ENCODE measurements at places on chromosomes 13 and 19. TPM values are rescaled to one million over a fixed set of nuclear protein-coding genes. Genes with fewer than 3 reads are reported as not detected.

CGB5 gene
- not detected for total RNA-seq

TBXA2R gene
- 0.64 TPM for total RNA-seq

FBN3 gene
- total RNA-seq, result 31.0 TPM

BRME1 gene
- 6.7 TPM for total RNA-seq

PVR gene
- total RNA-seq, result 30.5 TPM

DNA sequence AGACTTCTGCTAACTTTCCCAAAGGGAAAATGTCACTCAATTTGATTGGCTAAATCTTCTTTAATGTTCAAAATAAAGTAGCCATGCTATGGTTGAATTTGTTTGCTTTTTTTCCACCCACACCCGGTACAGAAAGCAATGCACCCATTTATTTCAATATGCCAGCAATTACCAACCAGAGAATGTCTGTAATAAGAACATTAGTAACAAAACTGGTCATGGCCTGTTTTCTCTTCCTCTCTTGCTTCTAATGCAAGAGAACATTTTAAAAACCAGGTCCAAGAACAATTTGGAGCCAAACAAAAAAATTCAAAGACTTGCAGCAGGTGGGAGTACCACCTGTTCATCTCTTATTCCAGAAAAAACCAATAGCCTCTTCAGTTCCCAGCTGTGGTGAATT lies 1108.8 kb upstream of the PCDH20 start:
- H3K4me1 ChIP-seq, result no peaks in the 10 kb centered on the region
- H3K27ac ChIP-seq, result peak overlapping the region; percentile 49
- no peak overlapping the region for H3K4me3 ChIP-seq
- no peaks in the 10 kb centered on the region for H3K27me3 ChIP-seq
- DNase-seq, result no peak
- 0 out of 3 replicates have a peak, but pooled peaks cover 1% of the 10 kb centered on the region for H3K36me3 ChIP-seq

DNA sequence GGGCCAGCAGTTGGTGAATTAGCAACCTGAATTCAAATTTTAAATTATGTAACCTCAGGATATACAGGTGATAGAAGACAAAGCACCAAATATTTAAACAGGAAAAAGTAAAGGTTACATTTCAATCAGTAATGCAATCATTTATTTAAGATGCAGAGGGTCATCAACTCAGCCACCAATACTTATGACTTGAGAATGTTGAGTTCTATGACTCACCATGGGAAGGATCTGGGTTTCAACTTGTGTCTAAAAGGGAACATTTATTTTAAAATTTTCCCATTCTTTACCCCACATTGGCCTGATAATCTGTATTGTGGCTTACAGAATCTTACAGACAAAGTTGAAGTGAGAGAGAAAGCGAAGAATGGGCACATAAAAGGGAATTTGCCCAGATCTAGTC lies 418.0 kb downstream of the NDFIP2 start:
- no peak for DNase-seq
- no peaks in the 10 kb centered on the region for H3K27me3 ChIP-seq
- no peak overlapping the region for H3K27ac ChIP-seq

DNA sequence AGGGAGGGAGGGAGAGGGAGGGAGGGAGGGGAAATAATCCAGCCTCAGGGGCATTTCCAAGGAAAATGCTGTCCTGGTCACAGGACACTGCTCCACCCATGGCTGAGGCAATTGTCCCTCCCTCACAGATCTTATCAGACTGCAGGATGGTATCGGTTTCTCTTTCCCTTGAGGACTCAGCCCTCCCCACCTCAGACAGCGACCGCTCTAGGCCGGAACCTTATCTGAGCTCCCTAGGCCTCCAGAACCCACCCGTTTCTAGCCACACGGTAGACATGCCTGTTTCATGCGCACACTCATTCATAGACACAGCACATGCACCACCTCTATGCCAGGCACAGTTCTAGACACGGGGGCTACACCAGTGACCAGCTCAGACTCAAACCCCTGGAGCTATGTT lies 10.0 kb upstream of the IZUMO2 start:
- H3K27me3 ChIP-seq, result no peaks in the 10 kb centered on the region
- no peaks in the 10 kb centered on the region for H3K36me3 ChIP-seq
- no peak for DNase-seq
- no peaks in the 10 kb centered on the region for H3K4me1 ChIP-seq

DNA sequence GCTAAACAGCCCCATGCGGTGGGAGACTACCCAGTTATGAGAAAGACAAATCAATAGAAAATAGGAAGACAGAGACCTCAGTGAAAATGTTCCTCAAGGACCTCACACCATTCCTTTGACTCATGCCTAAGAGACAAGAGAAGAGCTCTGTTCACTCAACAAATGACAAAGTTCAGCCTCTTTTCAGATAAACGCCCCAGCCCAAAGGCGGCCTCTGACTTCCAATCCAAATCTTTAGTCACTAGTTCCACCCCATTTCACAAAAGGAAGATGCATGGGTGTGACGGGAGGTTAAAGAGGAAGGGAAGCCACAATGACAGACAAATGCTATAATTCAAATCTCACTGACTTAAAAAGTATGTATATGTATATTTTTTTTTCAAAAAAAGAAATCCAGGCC lies 8.1 kb downstream of the CARS2 start:
- H3K27me3 ChIP-seq, result no peaks in the 10 kb centered on the region
- DNase-seq, result no peak
- no peak overlapping the region for H3K4me3 ChIP-seq
- H3K4me1 ChIP-seq, result no peaks in the 10 kb centered on the region

GRCh38 chr13:111131611-111132010 lies 16.5 kb downstream of the ARHGEF7 start:
- no peaks in the 10 kb centered on the region for H3K27me3 ChIP-seq
- H3K27ac ChIP-seq, result no peak overlapping the region
- no peaks in the 10 kb centered on the region for H3K36me3 ChIP-seq
- H3K4me1 ChIP-seq, result no peaks in the 10 kb centered on the region
- no peak for DNase-seq

DNA sequence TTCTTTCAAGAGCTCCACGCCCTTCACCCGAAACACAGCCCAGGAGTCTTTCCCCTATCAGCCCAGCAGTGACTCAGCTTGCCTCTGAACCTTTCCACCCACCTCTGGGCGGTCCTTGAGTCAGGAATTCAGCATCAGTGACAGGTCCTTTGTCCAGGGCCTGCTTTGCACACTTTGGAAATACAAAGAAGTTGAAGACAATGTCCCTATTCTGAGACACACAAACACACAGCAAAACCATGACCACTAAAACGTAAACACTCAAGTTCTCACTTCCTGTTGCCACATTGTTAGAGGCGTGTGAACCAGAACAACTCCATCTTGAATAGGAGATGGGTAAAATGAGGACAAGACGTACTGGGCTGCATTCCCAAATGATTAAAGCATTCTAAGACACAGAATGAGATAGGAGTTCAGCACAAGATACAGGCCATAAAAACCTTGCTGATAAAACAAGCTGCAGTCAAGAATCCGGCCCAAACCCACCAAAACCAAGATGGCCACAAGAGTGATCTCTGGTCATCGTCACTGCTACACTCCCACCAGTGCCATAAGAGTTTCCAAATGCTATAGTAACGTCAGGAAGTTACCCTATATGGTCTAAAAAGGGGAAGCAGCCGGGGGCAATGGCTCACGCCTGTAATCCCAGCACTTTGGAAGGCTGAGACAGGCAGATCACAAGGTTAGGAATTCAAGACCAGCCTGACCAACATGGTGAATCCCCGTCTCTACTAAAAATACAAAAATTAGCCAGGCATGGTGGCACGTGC lies 49.2 kb upstream of the ATP12A start:
- H3K4me1 ChIP-seq, result peaks cover 4% of the 10 kb centered on the region
- no peak overlapping the region for H3K4me3 ChIP-seq
- no peaks in the 10 kb centered on the region for H3K27me3 ChIP-seq
- DNase-seq, result no peak

DNA sequence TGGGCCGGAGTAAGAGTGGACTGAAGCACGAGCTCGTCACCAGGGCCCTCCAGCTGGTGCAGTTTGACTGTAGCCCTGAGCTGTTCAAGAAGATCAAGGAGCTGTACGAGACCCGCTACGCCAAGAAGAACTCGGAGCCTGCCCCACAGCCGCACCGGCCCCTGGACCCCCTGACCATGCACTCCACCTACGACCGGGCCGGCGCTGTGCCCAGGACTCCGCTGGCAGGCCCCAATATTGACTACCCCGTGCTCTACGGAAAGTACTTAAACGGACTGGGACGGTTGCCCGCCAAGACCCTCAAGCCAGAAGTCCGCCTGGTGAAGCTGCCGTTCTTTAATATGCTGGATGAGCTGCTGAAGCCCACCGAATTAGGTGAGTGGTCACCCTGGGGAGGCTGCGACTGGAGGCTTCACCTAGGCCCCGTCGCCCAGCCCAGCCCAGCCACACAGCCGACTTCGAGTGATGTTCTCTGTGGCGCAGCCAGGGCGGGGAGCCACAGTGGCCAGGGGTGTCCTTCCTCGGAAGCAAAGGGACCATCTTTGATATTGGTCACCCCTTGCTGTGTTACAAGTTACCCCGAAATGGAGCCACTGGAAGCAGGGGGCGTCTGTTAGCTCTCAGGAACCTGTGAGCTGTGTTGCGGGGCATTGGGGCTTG lies 5.6 kb downstream of the PIAS4 start:
- no peak overlapping the region for H3K27ac ChIP-seq
- H3K4me1 ChIP-seq, result no peaks in the 10 kb centered on the region
- no peak for DNase-seq
- no peaks in the 10 kb centered on the region for H3K27me3 ChIP-seq
- H3K36me3 ChIP-seq, result peaks cover 6% of the 10 kb centered on the region

- DNase-seq, result peak; percentile 84
- peaks cover 5% of the 10 kb centered on the region for H3K36me3 ChIP-seq
- no peak overlapping the region for H3K27ac ChIP-seq
- peak overlapping the region; percentile 88 for H3K4me3 ChIP-seq
Observed at GRCh38 chr19:4971424-4971793, 2.5 kb downstream of the KDM4B start.

DNA sequence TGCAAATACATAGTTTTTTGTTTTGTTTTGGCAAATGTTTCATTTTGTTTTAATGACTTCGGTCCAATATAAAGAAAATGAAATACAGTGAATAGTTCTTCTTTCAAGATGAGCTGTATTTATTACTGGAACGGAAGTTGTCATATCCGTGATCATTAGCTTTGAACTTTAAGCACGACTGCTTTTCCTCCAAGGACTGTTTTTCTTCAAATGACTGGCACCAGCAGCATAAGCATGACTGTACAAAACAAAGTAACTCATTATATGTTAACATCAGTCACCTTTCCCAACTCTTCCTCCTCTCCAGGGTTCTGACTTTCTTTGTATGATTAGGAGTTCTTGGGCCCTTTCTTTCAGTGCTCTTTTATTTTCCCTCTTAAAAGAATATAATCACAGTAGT lies 20.5 kb downstream of the EDNRB start:
- peaks cover 8% of the 10 kb centered on the region for H3K36me3 ChIP-seq
- H3K4me3 ChIP-seq, result no peak overlapping the region
- H3K27me3 ChIP-seq, result no peaks in the 10 kb centered on the region
- H3K4me1 ChIP-seq, result no peaks in the 10 kb centered on the region
- H3K27ac ChIP-seq, result no peak overlapping the region

- no peaks in the 10 kb centered on the region for H3K27me3 ChIP-seq
- H3K4me1 ChIP-seq, result no peaks in the 10 kb centered on the region
- H3K27ac ChIP-seq, result no peak overlapping the region
Observed at GRCh38 chr13:60047918-60048317, 115.8 kb downstream of the DIAPH3 start.

GRCh38 chr13:32033744-32034143 lies 2.2 kb downstream of the FRY start:
- H3K4me3 ChIP-seq, result no peak overlapping the region
- H3K36me3 ChIP-seq, result no peaks in the 10 kb centered on the region
- no peak for DNase-seq
- H3K27ac ChIP-seq, result no peak overlapping the region
- no peaks in the 10 kb centered on the region for H3K4me1 ChIP-seq

DNA sequence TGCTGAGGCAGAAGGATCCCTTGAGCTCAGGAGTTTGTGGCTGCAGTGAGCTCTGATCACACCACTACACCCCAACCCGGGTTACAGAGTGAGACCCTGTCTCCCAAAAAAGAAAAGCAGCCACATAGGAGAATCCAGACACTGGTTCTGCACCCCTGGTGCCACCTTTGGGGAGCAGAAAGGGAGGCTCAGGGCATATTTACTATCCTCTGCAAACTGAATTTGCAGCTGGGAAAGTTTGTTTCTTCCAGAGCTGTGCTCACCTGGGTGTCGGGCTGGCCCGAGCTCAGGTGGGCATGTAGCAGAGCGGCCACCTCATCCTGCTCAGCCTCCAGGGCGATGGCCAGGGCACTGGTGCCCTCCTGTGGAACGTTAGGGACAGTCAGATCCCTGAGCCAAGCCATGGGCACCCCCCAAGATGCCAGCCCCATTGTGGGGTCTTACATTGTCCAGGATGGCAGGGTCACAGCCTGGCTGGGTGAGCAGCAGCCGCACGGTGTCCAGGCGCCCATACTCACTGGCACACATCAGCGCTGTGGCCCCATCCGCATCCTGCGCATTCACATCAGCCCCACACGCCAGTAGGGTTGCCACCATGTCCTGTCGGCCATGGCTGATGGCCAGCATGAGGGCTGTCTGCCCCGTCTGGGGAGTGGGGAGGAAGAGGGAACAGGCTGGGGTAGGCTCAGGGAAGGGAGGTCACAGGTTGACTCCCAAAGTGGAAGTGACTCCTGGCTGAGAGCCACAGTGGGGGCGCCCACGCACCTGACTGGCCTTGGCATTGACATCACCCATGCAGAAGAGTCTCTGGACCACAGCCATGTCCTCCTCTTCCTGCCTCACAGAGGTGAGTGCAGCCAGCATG lies 3.1 kb downstream of the RPS28 start:
- no peak overlapping the region for H3K27ac ChIP-seq
- H3K4me1 ChIP-seq, result no peaks in the 10 kb centered on the region
- peaks cover 14% of the 10 kb centered on the region for H3K36me3 ChIP-seq
- DNase-seq, result peak; percentile 60

GRCh38 chr13:25329706-25330105 lies 28.3 kb downstream of the NUP58 start:
- DNase-seq, result no peak
- no peak overlapping the region for H3K4me3 ChIP-seq
- H3K4me1 ChIP-seq, result no peaks in the 10 kb centered on the region
- H3K36me3 ChIP-seq, result peaks cover 66% of the 10 kb centered on the region
- no peaks in the 10 kb centered on the region for H3K27me3 ChIP-seq

DNA sequence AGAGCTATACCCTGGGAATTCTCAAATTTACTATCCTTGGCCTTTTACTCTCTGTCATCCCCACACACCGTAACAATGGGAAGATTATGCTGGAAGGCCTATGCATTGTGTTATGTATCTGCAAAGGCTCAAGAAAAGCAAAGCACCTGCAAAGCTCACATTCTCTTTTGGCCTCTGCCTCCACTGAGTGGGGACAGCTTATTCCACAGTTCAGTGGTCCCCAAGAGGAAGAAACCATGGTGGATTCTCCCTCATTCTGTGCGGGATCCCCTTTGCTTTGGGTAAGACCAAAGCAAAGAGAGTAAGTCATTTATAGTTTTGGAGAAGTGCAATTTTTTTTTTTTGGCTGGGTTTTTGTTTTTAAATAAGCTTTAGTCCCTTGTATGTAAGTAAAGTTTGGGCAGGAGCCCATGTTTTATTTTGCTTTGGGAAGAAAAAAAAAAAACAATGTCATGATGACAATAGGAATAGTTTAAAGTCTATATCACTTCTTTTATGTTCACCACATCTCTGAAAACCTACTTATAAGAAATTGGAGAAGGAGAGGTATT lies 530.6 kb downstream of the FGF9 start:
- no peak for DNase-seq
- H3K27ac ChIP-seq, result no peak overlapping the region
- H3K36me3 ChIP-seq, result no peaks in the 10 kb centered on the region
- no peaks in the 10 kb centered on the region for H3K27me3 ChIP-seq

GRCh38 chr19:3821857-3822364 lies 35.7 kb upstream of the MATK start:
- DNase-seq, result peak; percentile 89
- H3K27me3 ChIP-seq, result no peaks in the 10 kb centered on the region
- no peaks in the 10 kb centered on the region for H3K4me1 ChIP-seq
- H3K4me3 ChIP-seq, result no peak overlapping the region

Measured in H9 (cell line).